Thymus (tissue), 14 donors: ENCODE measurements at places on chromosomes 12 and 14.

- DNase-seq: no peak
Measured at GRCh38 chr12:122917507-122918121, 21.7 kb upstream of the VPS37B start.

- no peak for DNase-seq
Measured at GRCh38 chr14:49249022-49249421, 337.2 kb downstream of the RPS29 start.

DNA sequence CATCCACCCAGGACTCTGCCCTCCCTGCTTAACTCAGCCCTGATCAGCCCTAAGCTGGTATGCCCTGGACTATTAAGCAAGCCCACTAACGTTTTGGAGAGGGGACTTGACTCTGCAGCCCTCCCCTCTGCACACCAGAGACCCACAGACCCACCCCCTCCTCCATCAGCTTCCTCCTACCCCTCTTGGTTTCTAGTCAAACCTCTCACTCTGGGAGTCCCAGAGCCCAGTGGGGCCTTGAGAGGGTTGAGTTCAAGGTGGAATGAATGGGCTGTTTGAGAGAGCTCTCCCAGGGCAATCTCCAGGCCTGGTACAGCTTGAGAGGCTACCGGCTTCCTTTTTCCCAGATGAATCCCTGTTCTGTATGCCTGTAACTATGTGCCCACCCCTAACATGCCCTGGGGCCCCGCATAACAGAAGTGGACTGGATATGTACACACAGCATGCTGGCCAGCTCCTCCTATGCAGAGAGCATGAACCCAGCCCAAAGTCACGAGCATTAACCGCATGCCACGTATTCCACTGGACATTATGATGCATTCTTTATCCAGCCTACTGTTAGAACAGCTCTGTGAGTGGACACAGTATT lies 43.6 kb downstream of the IRF2BPL start:
- no peak for DNase-seq

- DNase-seq: peak; percentile 80
Measured at GRCh38 chr12:79344855-79345847, 345.6 kb downstream of the PAWR start.

DNA sequence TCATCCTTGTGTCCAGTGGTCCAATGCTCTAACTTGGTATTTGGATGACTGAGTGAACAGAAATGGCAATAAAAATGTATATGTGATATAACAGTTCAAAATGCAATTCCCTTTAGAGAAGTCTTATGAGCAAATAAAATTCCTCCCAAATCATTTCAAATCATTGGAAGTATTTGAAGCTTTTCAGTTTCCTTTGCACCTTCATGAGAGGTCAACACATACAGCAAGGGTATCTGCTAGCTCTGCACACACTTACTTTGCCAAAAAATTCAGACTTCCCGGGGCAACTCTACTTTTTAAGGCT lies 423.7 kb downstream of the ATP23 start:
- DNase-seq: no peak

- DNase-seq: no peak
Measured at GRCh38 chr14:76640923-76641395, 120.3 kb upstream of the VASH1 start.

DNA sequence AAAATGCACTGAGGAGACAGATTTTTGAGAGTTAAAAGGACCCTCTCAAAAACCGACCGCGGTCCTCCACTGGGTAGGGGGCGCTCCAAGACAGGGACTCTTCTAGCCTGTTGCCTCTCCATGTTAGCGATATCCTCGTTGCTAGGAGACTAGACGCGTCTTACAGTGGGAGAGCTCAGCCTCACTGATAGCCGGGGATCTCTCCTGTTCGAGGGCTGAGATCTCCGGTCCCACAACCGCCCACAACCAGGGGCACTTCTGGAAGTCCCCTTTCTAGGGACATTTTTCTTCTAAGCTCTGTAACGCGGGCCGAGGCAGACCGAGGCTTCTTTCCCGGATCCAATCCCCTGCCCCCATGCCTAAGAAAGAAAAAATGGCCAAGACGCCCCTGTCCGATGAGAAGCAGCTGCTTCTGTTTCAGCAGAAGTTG lies 21.3 kb downstream of the FKBP11 start:
- peak; percentile 79 for DNase-seq

DNA sequence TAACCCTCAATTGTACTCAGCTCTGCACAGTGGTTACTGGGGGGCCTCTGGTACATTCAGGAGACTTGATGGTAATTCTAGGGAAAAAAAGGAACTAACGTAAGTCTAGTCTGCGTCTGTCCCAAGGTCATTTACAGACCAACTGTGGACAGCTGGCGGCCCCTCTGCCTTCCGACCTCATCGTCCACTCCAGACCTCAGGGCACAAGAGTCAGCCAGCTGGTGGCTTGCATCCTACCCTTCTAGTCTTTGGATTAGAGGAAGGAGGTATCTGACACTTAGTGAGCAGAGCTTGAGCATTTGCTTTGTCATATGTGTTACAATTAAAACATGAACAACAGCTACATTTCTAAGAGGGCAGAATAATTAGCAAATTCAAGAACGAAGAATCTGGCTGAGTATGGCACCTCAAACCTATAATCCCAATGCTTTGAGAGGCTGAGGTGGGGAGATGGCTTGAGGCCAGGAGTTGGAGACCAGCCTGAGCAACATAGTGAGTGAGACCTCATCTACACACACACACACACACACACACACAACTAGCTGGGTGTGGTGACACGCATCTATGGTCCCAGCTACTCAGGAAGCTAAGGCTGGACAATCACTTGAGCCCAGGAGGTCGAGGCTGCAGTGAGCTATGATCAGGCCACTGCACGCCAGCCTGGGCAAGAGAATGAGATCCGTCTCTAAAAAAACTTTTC lies 36.5 kb downstream of the SSH1 start:
- DNase-seq: no peak

DNA sequence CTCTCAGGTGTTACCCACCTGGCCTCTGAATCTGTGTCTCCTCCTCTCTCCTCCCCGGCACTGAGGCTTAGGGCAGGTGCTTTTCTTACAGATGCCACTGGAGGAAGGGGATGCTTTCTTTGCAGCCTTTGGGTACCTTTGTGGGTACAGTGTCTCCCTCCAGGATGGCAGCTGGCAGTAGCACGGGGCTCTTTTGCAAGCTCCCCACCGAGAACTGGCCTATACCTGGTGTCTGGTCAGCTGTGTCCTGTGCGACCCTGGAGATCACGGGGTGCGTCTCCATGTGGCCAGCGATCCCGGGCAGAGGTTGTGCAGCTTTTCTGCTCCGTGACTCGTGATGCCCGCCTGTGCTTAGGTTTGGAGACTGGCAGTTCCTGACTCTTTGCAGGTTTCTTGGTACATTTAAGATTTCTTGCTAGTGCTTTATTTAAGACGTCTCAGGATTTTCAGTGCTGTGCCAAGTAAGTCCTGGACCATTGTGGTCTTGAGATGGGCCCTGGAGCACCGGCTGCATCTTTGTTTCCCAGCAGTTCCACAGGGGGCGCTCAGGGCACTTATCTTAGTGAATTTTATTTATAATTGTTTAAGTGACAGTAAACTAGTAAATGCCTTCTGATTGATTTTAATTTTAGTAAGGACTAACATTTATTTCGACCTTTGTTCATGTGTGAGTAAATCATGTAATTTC lies 68.9 kb downstream of the DDX51 start:
- DNase-seq: no peak

DNA sequence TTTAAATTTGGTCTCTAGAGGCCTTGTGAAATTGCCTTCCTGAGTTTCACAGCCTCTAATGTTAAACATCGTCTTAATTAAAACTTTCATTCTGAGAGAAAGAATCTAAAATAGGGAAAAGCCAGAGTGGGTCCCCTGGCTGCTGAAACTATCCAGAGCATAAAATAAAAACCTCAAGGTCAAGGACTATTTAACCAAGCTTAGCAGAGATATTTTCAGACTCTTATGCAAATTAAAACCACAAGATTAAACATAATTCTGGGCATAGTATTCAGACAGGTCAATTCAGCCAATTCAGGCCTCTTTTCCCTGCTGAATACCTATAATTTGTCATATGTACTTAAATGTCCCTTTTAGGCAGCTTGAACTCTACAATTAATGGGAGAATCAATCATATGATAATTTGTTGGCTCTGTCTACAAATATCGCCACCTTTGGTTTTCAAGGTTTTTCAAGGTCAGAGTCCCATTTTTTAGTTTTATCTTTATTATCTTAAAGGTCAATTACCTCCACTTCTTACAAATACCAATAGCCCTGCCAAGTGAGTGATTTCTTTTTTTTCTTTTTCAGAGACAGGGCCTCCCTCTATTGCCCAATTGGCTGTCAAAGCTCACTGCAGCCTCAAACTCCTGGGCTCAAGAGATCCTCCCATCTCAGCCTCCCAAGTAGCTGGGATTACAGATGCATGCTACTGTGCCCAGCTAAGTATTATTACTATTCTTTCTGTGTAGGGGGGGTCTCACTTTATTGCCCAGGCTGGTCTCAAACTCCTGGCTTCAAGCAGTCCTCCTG lies 257.1 kb downstream of the PHLDA1 start:
- DNase-seq: no peak

DNA sequence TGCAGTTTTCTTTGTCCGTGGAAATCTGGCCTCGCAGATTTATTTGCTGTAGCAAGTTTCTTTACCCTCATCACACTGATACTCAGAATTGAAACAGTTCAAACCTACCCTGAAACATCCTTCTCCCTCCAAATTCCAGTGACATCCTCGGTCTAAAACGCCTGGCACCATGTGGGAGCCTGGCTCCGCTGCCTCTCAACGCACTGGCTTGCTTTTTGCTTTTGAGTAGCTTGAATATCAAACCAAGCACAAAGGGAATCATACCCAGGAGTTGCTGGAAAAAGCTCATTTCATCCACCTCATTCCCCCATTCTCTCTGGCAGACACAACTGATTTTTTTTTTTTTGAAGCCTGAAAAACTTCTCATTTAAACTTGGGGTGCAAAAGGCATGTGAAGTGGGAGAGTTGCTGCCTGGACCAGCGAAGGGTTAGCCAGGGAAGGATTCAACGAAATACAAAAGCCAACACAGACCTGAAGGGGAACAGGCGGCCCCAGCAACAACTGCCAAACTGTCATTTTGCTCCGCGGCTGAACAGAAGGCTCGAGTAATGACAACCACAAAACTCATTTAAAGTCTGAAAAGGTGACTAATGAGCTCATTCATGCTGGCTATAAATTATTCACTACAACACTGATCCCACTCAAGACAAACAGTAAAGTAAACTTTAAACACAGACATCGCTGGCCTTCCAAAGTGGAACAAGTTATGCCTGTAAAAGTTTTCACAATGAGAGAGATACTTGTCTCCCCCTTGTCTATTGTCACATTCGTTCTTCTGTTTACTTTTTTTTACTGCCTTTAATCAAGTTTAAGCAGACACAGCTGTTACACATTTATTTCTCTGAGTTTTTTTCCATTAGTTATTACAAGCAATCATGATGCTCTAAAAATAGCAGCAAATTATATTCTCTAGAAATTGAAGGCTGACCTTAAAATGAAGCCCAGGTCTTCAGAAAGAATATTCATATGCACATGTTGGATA lies 12.5 kb upstream of the FOXN3 start:
- peak; percentile 54 for DNase-seq

DNA sequence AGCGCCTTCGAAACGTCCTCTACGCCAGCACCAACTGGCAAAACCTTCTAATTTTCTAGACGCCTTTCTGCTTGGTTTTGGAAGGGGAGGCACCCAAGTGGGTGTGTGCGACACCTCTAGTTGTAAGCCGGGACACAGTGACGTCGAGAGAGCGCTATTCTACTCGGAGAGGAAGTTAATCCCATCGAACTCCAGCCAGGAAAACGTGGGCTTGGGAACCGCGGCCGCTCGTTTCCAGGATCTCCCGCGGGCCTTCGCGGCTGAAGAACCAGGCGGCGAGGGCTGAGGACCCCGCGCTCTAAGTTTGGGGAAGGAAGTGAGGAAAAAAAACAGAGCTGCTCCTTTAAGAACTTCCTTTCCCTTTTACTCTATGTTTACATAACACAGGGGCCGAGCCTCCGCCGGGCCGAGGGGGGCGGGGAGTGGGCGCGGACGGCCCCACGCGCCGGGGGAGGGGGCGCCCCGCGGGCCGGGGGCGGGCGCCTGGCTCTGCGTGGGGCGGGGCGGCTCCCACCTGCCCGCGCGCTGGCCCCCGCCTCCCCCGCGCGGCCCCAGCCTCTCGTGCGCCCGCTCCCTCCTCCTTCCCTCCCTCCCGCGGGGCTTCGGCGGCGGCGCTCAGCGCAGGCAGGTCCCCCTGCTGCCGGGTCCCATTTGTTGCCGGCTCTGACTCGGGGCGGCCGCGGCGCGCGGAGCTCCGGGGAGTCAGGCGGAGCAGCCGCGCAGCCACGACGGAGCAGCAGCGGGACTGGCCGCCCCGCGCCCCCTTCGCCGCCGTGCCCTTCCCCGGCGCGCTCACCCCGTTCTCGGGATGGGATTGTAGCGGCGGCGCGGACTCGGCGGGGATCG lies at the start of gene PELI2:
TSS of gene PELI2 (plus strand) at position 647 of the 846 bp plus-strand sequence. CDS start 250 bp downstream, outside the sequence.
- no peak for DNase-seq

DNA sequence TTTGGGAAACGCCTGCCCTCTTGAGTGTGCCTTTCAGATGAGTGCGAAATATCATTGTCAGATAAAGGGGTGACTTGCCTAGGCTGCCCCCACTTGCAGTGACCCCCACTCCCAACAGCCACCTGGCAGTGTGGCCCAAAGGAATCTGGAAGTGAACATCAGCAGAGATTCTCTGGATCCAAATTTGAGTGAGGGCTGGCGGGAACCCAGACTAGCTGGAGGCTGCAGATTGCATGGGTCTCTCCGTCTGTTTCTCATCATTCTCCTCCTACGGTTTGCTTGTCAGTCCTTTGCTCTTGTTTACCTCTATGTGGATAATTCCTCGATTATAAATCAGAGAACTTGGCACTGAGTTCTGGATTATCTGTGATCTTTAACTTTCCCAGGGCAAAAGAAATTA lies 280.8 kb downstream of the ZFP36L1 start:
- no peak for DNase-seq

GRCh38 chr12:99772274-99772673 lies 124.7 kb downstream of the GARIN6 start:
- no peak for DNase-seq

GRCh38 chr12:6372403-6373003 lies 2.9 kb downstream of the SCNN1A start:
- DNase-seq: no peak

DNA sequence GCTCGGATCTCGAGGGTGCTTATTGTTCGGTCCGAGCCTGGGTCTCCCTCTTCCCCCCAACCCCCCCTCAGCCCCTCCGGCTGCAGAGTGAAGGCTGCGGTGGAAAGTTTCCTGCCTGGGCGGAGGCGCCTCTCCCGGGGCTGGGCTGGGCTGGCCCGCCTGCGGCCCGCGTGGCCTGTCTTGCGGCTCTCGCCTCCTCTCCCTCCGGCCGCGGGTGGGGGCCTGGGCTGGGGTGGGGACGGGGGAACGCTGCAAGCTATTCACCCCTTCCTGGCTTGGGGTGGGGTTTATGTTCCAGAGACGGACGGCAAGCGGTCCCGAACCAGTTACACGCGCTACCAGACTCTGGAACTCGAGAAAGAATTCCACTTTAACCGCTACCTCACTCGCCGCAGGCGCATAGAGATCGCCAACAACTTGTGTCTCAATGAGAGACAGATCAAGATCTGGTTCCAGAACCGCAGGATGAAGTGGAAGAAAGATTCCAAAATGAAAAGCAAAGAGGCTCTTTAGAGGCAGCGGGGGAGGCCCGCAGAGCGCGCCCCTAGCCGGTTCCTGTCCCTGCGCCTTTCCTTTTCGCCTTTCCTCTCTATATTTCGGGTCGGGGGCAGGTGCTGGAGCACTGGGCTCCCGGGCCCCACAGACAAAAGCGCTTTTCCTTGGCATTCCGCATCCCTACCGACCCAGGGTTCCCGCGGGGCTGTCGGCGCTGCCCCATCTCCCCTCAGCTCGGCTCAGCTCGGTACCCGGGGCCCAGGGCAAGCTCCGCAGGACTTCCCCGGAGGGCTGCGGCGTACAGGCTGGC lies 1.3 kb downstream of the HOXC5 start:
- no peak for DNase-seq

GRCh38 chr12:100656141-100656540 lies 82.7 kb downstream of the GAS2L3 start:
- no peak for DNase-seq

- DNase-seq: no peak
Measured at GRCh38 chr12:104171785-104172569, 34.0 kb upstream of the NFYB start.
